ENCODE measurements at places on chromosomes 2 and 18. TPM values are rescaled to one million over a fixed set of nuclear protein-coding genes. Genes with fewer than 3 reads are reported as not detected.

The HOXD13 gene
- total RNA-seq, result not detected

The CHRNG gene
- total RNA-seq, result not detected

The PUM2 gene
- total RNA-seq, result 128 TPM

The GRHL1 gene
- 14.4 TPM for total RNA-seq

The TUBA4B gene
- total RNA-seq, result not detected

The TP53I3 gene
- total RNA-seq, result 64.4 TPM

The ASXL3 gene
- 23.0 TPM for total RNA-seq

The FAM237A gene
- not detected for total RNA-seq

The OTX1 gene
- 1.0 TPM for total RNA-seq

The C2orf74 gene
- 10.0 TPM for total RNA-seq

The SCYGR2 gene
- not detected for total RNA-seq

The SOWAHC gene
- total RNA-seq, result 12.1 TPM

The BARD1 gene
- 29.1 TPM for total RNA-seq

The PLGLB1 gene
- 8.6 TPM for total RNA-seq

The BOLL gene
- total RNA-seq, result 0.22 TPM

The ADGRF3 gene
- total RNA-seq, result 2.0 TPM

The PMAIP1 gene
- 4.6 TPM for total RNA-seq

The ABCB11 gene
- total RNA-seq, result 0.09 TPM

The CD8A gene
- 0.13 TPM for total RNA-seq

The ALLC gene
- total RNA-seq, result 0.16 TPM

The RGPD3 gene
- total RNA-seq, result 0.38 TPM

The B3GNT7 gene
- 6.5 TPM for total RNA-seq

The GALNT5 gene
- 1.2 TPM for total RNA-seq

The CNTNAP5 gene
- total RNA-seq, result 8.9 TPM

The COLEC12 gene
- 0.55 TPM for total RNA-seq

The LYG1 gene
- 3.3 TPM for total RNA-seq

The EFR3B gene
- 22.1 TPM for total RNA-seq

The ARID5A gene
- total RNA-seq, result 7.7 TPM

The REV1 gene
- 45.6 TPM for total RNA-seq

The SULT1C2 gene
- total RNA-seq, result 16.3 TPM

The SLC16A14 gene
- total RNA-seq, result 2.4 TPM

The EXOC6B gene
- total RNA-seq, result 71.9 TPM

The FKBP7 gene
- 14.0 TPM for total RNA-seq

The CAPN13 gene
- total RNA-seq, result 19.0 TPM

The CYS1 gene
- 2.5 TPM for total RNA-seq

The MYO3B gene
- total RNA-seq, result 0.22 TPM

The CTNNA2 gene
- 10.2 TPM for total RNA-seq

The TDRD15 gene
- 0.04 TPM for total RNA-seq

The C2orf92 gene
- 17.4 TPM for total RNA-seq

The PRKAG3 gene
- total RNA-seq, result not detected

The TSPYL6 gene
- total RNA-seq, result not detected

The TUBB8B gene
- total RNA-seq, result 0.93 TPM

The ARHGAP25 gene
- total RNA-seq, result 1.8 TPM

The TEKT4 gene
- total RNA-seq, result 0.34 TPM

The KCNG2 gene
- not detected for total RNA-seq

The MBD5 gene
- 65.6 TPM for total RNA-seq

The C2orf80 gene
- not detected for total RNA-seq

The ESPNL gene
- total RNA-seq, result 0.40 TPM

The OSR1 gene
- 10.3 TPM for total RNA-seq

The HOXD9 gene
- not detected for total RNA-seq

The LOXHD1 gene
- 0.33 TPM for total RNA-seq

The ZC3H6 gene
- total RNA-seq, result 7.3 TPM

The APCDD1 gene
- 10.9 TPM for total RNA-seq

All from progenitor cell of endocrine pancreas (in vitro differentiated cells).